ENCODE measurements at places on chromosomes 6 and 20. TPM values are rescaled to one million over a fixed set of nuclear protein-coding genes. Genes with fewer than 3 reads are reported as not detected.

- peak; percentile 45 for DNase-seq
These were observed at the start of gene SAMD5 for GRCh38 chr6:147508042-147508865. Gene SAMD5, plus strand, starts transcription at chr6:147508690. Its CDS starts 239 bp downstream, at chr6:147508929.

The CLPSL1 gene
- not detected for total RNA-seq

GRCh38 chr6:31202259-31203166 lies 32.0 kb upstream of the POU5F1 start:
- DNase-seq, result peak; percentile 84

GRCh38 chr20:3167738-3168078 lies 5.6 kb downstream of the LZTS3 start:
- DNase-seq, result no peak

The PRPH2 gene
- under 0.01 TPM for total RNA-seq

- DNase-seq, result no peak
These were observed 917.9 kb downstream of the KIF16B start for GRCh38 chr20:15655295-15655874.

- no peak for DNase-seq
These were observed 27.3 kb downstream of the C20orf203 start for GRCh38 chr20:32646486-32646885.

- peak; percentile 68 for DNase-seq
These were observed 84.4 kb downstream of the SYNE1 start for GRCh38 chr6:152552616-152553209.

DNA sequence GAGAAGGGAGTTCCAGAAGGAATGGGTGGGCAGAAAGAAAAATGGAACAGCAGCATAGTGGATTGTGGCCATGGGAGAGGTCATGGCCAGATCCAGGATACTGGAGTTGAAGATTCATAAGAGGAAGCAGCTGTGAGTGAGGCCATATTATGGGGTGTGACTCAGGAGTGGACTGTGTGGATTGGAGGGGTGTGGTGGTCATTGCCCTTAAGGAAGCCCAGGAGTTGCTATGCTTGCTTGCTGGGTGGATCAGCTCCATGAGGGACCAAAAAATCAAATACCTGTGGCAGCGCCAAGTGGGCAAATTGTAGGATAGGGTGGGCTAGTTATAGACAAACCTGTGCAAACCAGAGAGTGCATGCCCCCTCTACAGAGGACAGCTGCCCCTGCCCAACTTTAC lies 18.3 kb downstream of the LRRC1 start:
- DNase-seq, result peak; percentile 55

DNA sequence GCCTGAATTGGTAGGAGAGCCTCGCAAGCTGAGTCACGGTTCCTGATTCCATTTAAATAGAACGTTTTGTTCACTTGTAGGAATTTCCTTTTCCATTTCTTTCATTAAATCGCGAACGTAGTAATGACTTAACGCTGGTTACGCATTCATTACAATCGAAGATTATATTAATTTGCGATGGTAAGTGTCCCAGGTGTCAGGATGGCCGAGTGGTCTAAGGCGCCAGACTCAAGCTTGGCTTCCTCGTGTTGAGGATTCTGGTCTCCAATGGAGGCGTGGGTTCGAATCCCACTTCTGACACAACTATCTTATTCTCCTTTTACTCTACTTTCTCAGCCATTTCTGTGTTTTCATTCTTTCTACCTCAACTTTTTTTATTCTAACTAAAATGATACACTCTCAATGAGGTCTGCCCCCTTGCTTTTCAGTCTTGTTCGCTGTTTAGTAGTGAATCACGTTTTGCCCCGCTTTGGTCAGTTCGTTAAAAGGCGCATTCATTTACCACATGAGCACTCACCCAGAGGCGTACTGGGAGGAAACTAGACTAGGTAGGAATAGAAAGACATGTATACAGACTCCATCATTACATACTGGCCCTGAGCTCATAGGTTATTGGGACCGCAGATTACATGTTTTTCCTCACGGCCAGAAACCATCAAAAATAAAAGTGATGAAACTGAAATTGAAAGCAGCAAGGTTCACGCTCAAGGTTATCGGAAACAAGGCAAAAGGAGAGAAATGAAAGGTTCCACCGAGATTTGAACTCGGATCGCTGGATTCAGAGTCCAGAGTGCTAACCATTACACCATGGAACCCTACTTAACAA lies 17.3 kb upstream of the TRIM27 start:
- peak; percentile 84 for DNase-seq
